ENCODE measurements at places on chromosomes 2 and 18. TPM values are rescaled to one million over a fixed set of nuclear protein-coding genes. Genes with fewer than 3 reads are reported as not detected.

DNA sequence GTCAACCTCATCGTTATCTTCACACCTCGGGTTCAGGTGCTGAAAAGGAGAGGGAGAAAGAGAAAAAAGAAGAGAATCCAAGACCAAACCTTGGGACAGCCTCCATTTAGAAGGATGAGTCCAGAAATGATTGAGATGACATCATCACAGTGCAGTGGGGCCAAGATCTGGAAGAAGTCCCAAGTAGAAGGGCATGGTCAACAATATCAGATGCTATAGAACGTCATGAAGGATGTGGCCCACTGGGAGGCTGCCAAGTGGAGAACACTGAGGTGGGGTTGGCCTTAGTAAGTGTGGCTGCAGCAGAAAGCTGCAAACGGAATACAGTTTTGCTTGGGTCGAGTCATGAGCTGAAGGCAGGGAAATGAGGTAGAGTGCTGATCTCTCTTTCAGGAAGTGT, 91.1 kb upstream of the FZD7 start:
- H3K27ac ChIP-seq, result no peak overlapping the region
- no peak for DNase-seq
- H3K36me3 ChIP-seq, result no peaks in the 10 kb centered on the region
- H3K4me1 ChIP-seq, result no peaks in the 10 kb centered on the region
- H3K27me3 ChIP-seq, result peaks cover 4% of the 10 kb centered on the region

DNA sequence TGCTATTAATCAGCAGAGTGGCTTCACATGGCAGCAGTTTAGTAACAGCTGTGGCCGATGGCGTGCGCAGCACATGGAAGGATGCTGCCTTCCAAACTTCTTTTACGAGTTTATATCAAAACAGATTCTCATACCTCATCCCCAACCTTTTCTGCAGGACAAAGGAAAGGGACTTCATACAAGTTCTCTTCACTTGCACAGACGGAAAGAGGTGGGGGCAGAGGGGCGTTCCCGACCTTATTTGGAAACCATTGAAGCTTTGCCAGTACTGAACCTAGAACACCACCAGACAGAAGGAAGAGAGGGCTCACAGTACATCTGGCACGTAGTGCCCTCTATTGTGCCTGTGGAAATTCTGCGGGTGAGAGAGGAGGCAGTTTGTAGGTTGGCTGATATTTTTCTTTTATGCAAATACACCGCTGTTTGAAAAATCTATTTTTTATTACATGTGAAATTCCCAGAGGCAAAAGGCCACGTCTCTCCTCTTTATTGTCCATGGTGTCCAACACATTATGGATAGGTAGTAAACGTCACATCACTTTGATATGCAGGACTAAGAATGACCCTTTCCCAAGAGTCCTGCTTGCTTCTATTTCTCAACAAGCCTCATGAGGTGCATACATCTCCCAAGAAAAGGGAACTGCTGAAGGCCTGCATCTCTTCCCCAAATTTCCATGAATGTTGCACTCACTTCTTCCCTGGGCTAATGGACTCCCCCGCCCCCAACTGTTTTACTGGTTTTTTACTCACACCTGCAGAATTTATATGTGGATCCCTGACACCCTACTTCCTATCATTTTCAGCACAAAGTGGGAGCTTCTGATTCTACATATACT, 31.3 kb downstream of the COLEC12 start:
- no peak overlapping the region for H3K27ac ChIP-seq
- H3K27me3 ChIP-seq, result peaks cover 14% of the 10 kb centered on the region
- H3K4me1 ChIP-seq, result no peaks in the 10 kb centered on the region
- no peak overlapping the region for H3K4me3 ChIP-seq
- no peak for DNase-seq

DNA sequence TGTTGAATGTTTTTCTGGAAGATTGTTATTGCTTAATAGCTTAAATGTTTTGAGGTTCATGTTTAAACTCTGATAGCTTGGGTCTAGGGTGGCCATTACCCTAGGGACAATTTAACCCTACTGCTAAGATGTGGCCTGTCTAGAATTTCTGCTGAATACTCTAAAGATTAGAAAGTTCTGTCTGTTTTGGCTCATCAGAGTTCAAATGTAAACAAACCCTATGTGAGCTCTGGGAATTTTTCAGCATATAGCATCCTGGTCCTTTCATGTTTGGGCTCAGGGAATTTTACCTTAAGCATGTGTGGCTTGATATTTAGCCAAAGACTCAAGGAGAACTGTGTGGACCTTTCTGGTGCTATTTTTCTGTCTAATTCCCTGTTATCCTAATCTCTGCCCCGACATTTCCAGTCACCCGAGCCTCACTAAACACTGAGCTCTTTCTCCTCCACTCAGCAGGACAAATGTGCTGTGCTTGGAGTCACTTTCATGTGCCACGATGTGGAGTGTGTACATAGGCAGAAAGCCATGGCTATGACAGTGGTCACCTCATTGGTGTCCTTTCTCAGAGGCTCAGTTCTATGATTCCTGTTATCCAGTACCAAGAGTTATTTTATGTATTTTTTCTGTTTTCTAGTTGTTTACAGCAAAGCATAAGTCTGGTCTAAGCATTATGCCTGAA, 492.5 kb upstream of the SPHKAP start:
- no peak for DNase-seq
- no peaks in the 10 kb centered on the region for H3K36me3 ChIP-seq
- H3K4me3 ChIP-seq, result no peak overlapping the region
- H3K4me1 ChIP-seq, result no peaks in the 10 kb centered on the region

- peaks cover 2% of the 10 kb centered on the region for H3K27me3 ChIP-seq
- peaks cover 23% of the 10 kb centered on the region for H3K4me1 ChIP-seq
- H3K36me3 ChIP-seq, result no peaks in the 10 kb centered on the region
These were observed 81.9 kb downstream of the MOGAT1 start for GRCh38 chr2:222753251-222753824.

- H3K36me3 ChIP-seq, result peaks cover 44% of the 10 kb centered on the region
- DNase-seq, result no peak
These were observed 28.4 kb downstream of the NFATC1 start for GRCh38 chr18:79424008-79424565.

The INHBB gene
- total RNA-seq, result not detected

The PROKR1 gene
- not detected for total RNA-seq
